ENCODE measurements at places on chromosomes 12 and 14.

- no peak for DNase-seq
These were observed 981 bp downstream of the FLVCR2 start for GRCh38 chr14:75579338-75579864.

- DNase-seq: no peak
These were observed 2.2 kb downstream of the CNOT2 start for GRCh38 chr12:70245458-70245857.

DNA sequence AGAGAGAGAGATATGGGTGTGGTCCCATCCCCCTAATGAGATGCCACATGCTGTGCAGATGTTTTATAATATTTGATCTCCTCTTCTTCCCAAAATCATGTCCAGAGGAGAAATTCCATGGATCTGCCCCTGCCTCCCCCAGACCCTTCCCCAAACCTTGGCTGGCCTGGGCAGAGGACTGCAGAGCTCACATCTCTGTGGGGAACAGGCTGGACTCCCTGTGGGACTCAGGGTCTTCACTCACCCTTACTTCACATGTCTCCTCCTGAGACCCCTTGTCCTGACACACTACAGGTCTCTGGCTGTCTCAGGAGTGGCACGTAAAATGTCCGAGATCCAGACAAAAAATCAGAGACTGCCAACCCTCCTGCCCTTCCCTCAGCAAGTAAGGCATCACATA, 76.0 kb upstream of the CAPRIN2 start:
- DNase-seq: no peak

DNA sequence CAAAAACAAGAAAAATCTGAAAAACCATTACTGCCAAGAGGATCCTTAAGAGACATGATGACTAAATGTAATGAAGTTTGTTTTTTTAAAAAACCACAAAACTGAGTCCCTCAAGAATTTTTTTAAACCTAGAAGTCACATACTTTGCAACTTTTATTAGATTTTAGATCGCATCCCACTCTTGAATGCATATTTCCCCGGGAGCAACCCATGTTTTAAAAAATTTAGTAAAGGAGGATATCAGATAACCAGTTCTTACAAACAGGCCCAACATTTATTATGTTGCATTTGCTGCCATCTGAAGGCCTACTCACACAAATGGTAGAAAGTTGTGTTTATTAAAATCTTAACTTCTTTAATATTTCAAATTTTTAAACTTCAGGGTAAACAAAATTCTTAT, 44.3 kb upstream of the CCT2 start:
- no peak for DNase-seq

DNA sequence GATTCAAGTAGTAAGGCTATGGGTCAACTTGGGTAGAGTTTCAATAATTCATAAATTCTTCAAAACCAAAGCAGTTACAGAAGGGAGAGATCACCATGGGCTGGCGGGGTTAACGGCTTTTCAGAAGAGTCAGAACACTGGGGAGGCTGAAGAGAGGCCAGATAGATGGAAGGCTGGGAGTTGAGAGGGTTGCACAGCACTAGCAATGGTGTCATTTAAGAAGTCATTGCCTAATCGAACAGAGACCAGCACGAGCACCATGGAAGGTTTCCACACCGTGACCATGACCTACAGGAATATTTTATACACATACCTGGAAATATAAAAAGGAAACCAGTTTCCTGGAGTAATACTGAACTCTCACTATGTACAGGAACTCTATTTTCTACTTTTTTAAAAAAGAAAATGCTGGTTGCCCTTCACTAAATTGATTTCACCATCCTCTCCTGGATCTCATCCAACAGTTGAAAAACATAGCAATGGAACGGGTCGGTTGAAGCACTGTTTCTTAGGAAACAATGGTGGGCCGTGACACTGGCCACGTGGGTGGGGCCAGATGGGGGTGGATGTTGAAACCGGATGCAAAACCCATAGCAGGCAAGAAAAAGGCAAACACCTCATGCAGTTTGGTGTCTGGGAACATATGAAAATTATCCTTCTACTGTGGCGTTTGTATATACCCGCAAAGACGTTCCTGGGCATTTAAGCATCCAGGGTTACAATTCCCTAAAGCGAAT, 38.0 kb upstream of the RIN3 start:
- DNase-seq: no peak

DNA sequence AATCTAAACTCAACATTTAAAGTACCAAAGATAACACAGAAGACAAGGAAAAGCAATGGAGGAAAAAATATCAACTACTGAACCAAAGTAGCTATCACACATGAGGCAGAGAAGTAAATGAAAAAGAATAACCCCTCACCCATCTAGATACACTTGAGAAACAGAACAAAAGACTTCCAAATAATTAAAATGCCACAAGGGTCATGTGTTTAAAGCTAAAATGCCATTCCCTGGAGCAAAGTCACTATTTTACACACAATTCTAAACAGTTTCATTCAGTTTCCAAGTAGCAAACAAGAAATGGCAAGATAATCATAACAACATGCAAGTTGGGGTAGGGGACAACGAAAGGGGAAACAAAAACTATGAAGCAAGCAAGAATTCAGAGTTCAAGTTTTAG, 12.0 kb downstream of the OSBPL8 start:
- no peak for DNase-seq

DNA sequence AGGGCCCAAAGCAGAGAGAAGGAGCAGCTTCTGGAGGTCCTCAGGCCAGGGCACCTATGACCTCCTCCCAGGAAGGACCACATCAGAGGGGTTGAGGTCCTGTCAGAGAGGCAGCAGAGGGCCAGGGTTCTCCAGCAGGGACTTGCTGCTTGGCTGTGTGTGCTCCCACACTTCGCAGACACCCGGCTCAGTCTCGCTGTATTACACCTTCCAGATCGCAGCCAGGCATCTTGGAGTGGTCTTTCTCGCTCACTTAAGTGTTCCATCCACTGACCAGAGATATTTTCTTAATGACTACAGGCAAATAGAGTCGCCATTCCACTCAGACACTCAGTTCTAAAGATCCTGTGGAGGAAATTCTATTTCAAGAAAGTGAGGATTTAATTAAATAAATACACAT, 84.3 kb downstream of the PRIMA1 start:
- no peak for DNase-seq

DNA sequence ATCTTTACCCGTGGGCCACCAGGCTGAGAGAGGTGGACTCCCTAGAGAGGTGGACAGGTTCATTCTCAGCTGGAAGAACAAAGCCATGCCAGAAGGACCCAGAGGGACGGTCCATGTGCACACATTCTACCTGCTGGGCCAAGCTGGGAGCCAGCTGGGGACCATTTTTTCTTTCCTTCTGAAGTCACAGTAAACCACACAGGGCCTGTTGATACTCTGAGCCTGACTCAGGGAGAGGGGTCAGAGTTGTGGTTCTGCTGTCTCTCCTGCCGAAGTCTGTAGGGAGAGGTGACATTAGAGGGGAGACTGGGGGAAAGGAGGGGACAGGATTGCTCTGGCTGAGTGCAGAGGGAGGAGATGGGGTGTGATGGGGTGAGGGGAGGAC, 148.6 kb downstream of the TSPAN9 start:
- no peak for DNase-seq

GRCh38 chr12:45939759-45940158, 50.6 kb downstream of the SCAF11 start:
- DNase-seq: no peak

DNA sequence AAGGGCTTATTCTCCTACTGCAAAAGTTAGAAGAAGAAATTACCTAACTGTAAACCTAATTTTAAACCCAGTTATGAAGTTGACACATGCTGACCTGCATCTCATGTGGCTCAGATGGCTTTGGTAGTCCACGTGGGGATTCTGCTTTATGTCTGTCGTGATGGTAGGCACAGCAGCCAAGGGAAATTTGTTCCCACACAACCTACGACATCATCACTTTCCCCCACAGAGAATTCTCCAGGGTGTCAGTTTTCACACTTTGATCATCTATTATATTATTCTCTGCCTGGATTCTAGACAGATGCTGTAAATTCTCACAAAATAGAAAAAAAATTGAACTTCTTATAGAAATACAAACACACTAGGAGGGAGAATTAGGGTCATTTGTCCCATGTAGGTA, 70.6 kb downstream of the PTHLH start:
- DNase-seq: no peak

GRCh38 chr12:12559719-12560296, 2.9 kb downstream of the DUSP16 start:
- DNase-seq: no peak

DNA sequence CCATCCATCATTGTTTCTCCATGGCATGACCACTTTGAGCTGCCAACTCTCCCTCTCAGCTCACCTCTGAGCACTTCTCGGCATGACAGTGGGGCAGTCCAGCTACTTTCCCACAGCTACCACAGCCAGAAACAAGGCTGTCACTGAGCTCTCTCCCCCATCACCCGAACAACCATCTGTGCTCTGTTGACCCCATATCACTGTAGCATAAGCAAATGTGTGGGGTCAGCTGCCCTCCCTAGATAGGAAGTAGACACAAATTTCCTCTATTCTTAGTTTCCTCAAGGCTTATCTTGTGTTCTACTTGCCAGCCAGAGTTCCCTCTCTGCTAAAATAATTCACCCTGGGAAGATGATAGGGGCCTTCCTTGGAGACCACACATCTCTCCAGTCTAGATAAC, 82.6 kb upstream of the FUT8 start:
- DNase-seq: no peak

DNA sequence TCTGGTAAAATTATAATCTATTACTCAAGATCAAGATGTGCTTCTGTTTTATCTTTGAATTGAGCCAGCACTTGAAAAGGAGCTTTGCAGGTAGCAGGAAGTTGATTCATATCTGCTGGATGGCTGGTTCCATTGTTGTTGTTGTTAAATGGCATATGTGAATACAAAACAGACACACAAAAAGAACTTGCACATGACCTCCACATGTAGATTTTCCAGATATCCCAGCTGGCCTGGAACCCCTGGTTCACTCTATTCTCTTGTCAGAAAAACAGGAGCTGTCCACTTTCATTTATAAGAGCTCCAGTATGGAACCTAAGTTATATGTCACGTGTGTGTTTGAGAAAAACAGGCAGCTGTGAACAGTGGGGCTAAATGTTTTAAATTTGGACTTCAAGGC, 273.9 kb downstream of the TMEM132D start:
- no peak for DNase-seq

DNA sequence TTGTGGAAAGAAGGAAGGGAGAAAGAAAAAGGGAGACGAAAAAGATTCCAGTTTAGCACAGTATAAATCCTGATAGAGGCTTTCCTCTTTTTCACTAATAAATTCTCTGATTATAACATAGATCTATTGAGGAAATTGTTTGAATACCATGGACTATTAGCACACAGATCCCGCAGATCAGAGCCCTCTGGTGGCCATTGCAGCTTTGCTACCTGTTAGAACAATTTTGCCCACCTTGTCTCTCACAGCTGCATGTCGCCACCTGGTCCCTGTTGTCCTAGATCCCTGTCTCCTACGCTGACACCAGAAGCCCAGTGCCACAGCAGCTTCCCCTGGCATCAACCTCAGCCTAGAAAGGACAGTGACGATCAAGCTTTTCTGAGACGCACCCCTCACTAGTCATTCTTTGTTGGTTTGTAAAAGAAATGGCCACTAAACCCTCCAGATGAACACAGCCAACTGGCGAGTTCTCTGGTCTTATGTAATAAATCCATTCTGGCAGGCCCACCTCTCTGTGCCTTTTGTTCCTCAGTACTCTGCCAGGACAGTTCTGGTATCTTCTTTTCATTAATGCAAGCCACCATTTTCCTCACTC, 9.9 kb downstream of the GPHB5 start:
- no peak for DNase-seq

DNA sequence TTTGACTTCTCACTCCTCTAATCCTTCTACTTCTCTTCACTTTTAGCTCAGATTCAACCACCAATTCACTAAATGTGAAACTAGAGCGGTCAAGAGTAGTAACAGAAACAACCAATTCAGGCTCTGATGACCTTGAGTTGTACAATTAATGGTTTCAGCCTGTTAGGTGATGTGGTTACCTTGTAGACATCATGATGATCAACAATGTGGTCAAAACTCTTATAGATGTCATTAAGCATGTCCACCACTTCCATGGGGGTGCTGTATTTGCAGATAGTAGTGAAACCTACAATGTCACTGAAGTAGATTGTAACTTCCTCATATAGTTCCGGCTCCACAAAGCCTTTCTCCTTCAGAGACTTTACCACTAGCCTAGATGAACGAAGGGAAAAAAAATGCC, 54.1 kb upstream of the PLBD1 start:
- DNase-seq: no peak

DNA sequence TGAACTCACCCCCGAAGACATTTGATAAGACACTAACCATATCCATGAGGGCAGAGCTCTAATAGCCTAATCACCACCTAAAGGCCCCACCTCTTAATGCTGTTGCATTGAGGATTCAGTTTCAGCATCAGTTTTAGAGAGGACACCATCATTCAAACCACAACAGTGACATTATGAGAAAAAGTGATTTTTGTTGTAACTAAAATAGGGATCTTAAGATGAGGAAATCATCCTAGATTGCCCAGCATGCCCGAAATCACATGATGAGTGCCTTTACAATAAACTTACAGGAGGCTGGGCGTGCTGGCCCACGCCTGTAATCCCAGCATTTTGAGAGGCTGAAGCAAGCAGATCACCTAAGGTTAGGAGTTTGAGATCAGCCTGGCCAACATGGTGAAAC, 9.7 kb upstream of the GLT1D1 start:
- no peak for DNase-seq

GRCh38 chr12:23126794-23127193, 501.8 kb downstream of the ETNK1 start:
- DNase-seq: no peak

DNA sequence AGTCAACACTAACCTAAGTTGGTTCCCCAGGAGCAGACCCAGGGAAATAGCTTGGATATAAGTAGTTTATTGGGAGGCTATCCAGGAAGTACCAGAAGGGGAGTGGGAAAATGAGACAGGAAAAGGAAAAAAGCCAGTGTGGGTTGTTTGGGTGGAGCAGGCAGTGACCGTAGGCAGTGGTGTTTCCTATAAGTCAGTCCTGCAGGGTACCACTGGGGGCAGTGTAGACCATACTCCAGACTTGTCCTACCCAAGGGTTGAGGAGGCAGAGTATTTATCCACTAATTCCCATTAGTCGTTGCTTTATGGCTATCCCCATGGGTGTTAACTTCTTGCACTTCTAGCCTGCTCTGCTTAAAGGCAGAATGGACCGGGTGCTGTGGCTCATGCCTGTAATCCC, 6.4 kb upstream of the CCDC60 start:
- no peak for DNase-seq

DNA sequence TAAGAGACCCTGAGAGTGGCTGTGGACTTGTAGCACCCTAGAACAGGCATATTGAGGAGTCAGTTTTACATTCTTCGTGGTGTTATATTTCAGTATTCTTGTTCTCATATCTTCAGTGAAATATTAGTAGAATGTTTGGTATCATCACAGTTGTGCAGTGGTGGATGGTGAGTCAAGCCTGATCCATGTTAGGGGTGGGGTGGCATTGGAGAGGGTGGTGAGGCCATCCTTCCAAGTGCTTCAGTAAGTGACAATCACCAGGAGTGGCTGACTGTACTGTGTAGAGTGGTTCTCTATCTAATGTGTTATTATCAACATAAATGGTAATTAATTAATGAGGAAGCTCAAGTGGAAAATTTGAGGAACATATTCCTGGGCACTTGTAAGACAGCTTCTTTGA, 197.7 kb upstream of the SLC16A7 start:
- no peak for DNase-seq

Measured in naive thymus-derived CD8-positive, alpha-beta T cell (primary cell).